Stimulated activated memory B cell treated with anti-CD40 and anti-IgM and Interleukin-4, amounts not matched to agents 10 μg/mL and 1 μg/mL and 100 μg/mL, for 72 hours (primary cell): ENCODE measurements at places on chromosomes 16 and 17.
A peak's percentile ranks its signal among the peaks of the same experiment; 100 is the strongest.

GRCh38 chr17:50064253-50065001 lies 8.5 kb downstream of the ITGA3 start:
- ATAC-seq: no peak

- ATAC-seq: no peak
These were observed 5.9 kb downstream of the GIT1 start for GRCh38 chr17:29583324-29584248.

- peak; percentile 99 for ATAC-seq
These were observed 18.3 kb downstream of the ZSWIM7 start for GRCh38 chr17:15981208-15981607.

DNA sequence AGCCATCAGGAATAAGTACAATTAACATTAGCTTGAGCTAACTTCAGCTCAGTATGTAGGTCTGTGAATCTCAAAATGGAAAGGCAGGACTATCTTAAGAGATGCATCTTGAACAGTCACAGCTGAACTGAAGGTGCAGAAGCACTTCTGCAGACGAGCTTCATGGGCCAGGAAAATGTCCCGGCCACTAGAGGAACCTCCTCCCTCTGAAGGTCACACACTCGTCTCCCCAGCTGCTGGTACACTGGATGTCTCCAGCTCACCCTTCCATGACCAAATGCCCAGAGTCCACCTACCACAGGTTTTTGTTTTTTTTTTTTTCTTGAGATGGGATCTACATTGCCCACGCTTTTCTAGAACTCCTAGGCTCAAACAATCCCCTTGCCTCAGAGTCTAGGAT lies 33.2 kb downstream of the WDR59 start:
- no peak for ATAC-seq

DNA sequence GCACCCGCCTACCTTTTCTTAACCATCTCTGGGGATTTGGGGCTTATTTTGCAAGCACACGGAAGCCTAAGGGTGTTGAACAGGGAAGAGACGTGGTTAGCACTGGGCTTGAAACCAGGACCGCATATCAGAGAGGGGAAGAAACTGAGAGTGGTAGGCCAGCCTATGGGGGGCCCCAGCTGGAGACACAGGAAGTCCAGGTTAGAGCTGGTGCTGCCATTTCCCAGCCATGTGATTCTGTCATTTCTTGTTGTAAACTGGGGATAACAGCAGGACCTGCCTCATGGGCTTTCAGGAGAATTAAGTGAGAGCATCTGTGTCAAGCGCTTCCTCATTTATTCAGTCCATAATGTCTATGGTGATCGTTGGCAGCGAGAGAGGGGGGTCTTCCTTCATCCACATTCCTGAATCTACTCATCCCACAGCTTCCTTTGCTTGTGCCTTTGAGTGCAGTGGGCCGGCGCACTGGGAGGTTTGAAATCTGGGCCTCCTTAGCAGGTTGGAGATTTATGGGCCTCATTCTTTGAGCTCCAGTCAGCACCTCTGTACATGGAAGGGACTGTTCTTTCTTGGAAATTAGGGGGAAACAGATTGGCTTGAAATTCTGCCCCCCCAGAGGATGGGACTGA lies 20.1 kb downstream of the NKD1 start:
- ATAC-seq: no peak

DNA sequence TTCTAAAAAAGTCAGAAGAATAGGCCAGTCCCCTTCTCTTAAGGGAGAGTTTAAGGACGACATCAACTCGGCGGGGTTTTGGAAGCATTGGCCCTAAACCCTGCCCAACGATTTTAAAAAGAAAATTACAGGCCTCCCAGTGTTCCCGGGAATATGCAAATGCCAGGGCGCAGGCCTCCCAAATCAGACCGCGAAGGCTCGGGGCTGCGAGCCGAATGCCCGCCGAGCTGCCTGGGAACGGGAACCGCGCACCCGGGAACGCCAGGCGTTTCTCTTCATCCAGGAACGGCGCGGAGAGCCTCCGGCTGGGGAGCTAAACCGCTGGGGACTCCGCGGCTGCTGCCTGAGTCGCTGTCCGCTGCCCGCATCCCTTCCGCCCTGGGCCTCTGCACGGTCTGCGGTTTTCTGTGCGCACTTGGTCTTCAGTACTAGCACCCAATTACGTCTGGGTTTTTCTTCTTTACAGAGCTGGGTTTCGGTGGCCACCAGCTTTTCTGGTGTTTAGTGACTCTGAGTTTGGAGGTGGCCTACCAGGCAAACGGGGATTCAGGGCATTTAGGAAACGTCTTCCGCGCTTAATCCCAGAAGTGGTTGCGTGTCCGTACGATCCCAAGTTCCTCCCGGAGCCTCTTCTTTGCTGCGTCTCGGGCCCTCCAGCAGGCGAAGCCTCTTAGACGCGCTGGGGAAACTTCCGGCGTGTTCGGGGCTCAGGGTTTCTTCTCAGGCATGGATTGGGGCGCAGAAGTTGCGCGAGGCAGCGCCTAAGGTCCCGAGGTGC lies 5.7 kb downstream of the IRX5 start:
- no peak for ATAC-seq

- no peak for ATAC-seq
These were observed 395.1 kb downstream of the SEC14L1 start for GRCh38 chr17:77535892-77536291.

GRCh38 chr17:79944251-79944812 lies 91.3 kb downstream of the TBC1D16 start:
- ATAC-seq: no peak

- peak; percentile 64 for ATAC-seq
These were observed 249.6 kb upstream of the AXIN2 start for GRCh38 chr17:65811043-65811442.

GRCh38 chr17:16989953-16990860 lies 18.3 kb upstream of the TNFRSF13B start:
- no peak for ATAC-seq

GRCh38 chr17:32215696-32216095 lies 49.9 kb upstream of the RHBDL3 start:
- no peak for ATAC-seq

- peak; percentile 98 for ATAC-seq
These were observed 7.9 kb upstream of the MFSD6L start for GRCh38 chr17:8806926-8807550.

GRCh38 chr17:37640015-37640414 lies 3.2 kb downstream of the DDX52 start:
- ATAC-seq: no peak

DNA sequence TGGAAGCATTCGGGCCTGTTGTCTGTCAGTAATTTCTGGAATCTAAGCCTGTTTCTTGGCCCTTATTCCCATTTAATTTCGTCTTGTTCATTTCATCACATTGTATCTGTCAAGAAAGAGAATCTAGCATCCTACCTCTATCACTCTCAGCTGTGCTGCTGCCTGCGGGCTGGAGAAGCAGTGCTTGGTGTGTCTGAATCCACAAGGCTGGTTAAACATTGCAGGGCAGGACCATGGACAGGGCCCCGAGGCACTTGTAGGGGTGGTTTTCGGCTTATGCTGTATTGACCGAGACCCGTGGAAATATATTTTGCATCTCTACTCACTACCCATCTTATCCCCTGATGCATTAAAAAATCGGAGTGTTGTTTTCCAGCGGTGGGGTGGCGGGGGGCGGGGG lies 3.1 kb downstream of the RAB11FIP4 start:
- ATAC-seq: no peak

DNA sequence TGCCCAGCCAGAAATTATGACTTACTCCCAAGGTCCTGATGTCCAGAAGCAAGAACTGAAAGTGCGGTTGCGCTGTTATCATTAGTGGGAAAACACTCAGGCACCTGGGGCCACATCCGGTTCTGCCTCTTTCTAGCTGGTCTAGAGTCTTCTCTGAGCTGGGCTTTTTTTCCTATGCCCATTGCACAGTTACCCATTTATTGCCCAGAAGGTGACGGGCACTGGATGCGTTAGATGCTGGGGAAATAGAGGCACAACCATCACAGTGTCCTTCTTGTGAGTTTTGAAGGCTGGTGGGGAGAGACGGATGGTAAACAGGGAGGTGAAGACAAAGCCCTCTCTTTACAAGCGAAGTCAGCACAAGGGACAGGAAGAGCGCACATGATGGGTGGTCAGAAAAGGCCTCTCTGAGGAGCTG lies 37.7 kb downstream of the PLCG2 start:
- ATAC-seq: peak; percentile 21

- no peak for ATAC-seq
These were observed 32.3 kb upstream of the HS3ST3A1 start for GRCh38 chr17:13634021-13634420.

DNA sequence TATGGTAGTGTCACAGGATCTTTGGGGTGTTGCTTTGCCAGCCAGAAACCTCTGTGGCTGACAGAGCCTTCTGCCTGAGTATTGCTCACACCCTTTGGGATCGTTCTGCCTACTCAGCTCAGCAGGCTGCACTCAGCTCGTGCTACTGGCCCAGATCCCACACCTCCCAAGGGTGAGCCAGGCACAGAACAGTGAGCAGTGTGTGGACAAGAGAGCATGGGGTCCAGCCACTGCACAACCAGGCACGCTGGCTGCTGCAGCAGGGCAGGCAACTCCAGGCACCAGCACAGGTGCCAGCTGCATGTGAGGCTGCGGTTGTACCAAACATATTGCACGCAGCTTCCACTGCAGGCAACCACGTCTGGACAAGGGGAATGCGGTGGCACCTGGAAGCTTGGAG lies 84.9 kb downstream of the CYB561 start:
- ATAC-seq: no peak

DNA sequence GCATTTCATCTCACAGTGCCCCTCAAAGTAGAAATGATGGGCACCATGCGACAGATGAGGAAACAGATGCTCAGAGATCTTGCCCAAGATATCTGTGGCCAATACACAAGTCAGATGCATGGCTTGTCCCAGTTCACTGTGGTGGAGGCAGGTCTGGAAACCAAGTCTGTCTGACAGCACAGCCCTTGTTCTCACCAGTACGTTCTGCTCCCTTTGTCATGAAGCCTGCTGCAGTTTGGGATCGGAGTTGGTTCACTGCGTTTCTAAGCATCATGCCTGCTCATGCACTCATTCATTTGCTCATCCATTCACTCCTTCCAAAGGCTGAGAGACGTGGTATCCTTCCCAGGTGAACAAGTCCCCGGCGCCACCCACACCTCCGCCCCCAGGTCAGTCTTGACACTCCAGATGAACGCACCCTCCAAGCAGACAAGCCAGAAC lies 27.2 kb upstream of the MEAK7 start:
- ATAC-seq: no peak

DNA sequence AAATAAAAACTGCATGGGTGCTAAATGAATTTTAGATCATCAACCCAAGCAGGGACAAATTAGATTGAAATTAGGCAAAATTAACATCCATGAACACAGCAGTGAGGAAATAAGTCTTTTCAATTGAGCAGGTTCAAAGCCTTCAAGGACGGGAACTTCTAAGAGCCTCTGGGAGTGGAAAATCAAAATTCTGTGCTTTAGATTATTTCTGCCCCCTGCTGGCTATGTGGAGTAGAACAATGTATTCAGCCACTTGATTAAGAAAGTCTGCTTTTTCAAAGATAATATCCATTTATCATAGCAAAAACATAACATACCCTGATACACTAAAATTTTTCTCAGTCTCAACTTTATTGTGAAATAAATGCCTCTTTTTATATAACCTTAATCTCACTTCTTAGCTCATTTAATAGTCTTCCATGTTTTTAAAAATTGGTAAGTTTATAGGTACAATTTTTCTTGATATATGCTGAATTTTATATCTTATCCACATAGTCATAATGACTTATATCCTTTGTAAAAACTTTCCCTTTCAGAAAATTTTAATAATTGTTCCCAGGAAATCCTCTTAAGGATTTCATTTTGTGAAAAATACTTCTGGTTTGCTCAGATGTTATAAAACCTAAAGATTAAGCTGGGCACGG lies 28.1 kb upstream of the NOL11 start:
- ATAC-seq: no peak

- ATAC-seq: no peak
These were observed 468.1 kb downstream of the PMP22 start for GRCh38 chr17:14797021-14797420.

DNA sequence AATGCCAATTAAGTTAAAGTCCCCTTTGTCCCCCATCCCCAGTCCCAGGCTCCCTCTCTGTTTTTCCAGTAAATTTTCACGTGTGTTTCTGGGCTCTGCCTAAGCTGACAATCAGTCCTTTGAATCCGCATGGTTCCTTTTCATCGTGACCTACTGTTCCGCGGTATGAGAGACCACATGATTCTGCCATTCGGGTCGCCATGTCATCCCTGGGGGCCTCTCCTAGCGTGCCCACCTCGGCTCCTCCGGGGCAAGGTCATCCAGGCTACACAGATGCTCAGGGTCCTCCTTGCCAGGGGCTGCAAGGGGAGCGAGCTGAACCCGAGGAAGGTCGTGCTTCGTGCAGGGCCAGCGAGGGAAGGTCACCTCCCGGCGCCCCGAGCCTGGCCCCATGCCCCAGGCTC lies 157.6 kb downstream of the RAB11FIP4 start:
- ATAC-seq: peak; percentile 50

DNA sequence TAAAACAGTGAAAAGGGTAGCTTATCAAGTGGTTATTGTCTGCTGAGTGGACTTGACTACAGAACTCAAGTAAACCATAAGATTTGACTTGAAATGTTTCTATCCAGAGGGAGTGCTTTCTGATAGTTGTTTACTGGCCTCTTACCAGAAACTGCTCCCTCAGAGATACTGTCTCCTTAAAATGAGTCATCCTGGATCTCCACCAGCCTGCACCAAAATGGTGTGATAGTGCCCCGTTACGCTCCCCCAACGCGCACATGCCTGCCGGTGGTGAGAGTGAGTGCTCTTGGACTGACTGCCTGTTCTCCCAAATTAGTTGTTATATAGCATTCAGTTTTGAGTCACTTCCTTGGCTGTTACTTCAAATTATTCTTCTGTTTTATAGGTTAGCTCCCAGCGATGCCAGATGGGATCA lies 22.9 kb downstream of the PRCD start:
- no peak for ATAC-seq

DNA sequence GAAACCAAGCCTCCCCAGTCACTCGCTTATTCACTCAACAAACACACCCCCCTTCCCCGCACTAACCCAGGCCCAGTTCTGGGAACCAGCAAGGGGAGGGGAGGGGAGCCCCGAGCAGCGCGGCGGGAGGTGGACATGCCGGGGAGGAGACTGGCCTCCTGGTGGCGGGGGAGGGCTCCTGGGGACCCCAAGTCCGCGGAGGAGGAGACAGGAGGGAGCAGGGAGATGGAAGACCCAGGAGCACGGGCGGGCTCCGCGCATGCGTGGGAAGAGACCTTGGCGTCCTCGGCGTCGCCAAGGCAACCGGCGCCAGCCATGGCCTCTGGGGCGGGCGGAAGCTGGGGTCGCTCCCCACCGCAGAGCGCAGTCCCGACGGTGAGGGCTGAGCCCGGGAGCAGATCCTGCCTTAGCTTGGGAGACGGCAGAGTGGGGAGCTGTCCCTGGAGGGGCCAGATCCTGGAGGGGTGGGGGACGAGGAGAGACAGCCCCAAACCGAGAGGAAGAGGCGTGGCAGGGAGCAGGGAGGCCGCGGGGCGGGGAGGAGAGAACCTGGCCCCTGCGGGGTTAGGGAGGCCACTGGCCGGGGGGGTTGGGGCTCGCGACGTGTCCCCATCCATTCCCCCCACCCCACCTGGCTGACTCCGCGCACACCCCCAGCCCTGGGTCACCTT lies at the start of gene PRR29:
Gene PRR29, plus strand, starts transcription at position 302 of the 671 bp plus-strand sequence. Its CDS starts 14 bp downstream, at position 316.
- ATAC-seq: peak; percentile 71

GRCh38 chr16:85402910-85403692 lies 210.0 kb upstream of the GSE1 start:
- peak; percentile 47 for ATAC-seq

- ATAC-seq: no peak
These were observed 1.6 kb downstream of the MLLT6 start for GRCh38 chr17:38706505-38707216.

- no peak for ATAC-seq
These were observed 6.5 kb upstream of the CCL2 start for GRCh38 chr17:34248511-34249024.

- ATAC-seq: no peak
These were observed 305.5 kb downstream of the SOX9 start for GRCh38 chr17:72426321-72426720.
